Ovary (tissue), 10 donors: ENCODE measurements at places on chromosomes 13 and 19.

DNA sequence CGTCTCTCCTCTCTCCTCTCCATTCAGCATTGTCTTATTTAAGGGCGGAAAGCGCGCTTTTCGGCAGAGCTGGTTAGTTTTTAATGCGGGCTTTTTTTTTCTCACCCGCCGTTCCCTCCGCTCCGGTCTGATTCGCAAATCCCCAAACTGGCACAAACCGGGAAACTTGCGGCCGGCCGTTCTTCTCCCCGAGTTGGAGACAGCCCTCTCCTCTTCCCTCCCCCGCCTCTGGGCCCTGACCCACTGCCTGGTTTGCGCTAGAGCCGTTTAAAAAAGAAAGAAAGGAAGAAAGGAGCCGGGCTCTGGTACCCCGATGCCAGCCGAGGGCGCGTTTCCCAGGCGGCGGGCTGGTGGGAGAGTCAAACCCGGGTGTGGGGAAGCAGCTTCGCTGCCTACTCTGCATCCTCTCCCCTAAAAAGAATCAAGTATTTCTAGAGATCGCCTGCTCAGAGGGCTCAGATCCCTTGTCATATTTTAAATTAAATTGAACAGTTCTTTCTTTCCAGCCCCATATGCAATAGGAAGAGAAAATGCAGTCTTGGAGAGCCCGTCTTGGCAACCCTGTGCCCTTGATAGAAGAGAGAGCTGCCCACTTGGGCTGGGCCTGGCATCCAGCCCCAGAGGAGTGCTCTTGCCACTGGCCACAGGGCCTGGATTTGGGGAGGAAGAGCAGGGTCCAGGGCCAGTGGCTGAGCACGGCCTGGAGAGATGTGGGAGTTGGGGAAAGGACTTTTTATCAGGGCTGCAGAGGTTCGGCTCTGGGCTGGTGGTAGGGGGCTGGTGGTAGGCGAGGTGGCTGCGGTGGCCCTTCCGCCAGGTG is 19.0 kb downstream of the NFIX start:
- peak overlapping the region; percentile 89 for H3K27ac ChIP-seq
- H3K36me3 ChIP-seq: no peaks in the 10 kb centered on the region
- no peaks in the 10 kb centered on the region for H3K27me3 ChIP-seq
- peak; percentile 70 for DNase-seq
- peak overlapping the region; percentile 46 for H3K4me3 ChIP-seq

DNA sequence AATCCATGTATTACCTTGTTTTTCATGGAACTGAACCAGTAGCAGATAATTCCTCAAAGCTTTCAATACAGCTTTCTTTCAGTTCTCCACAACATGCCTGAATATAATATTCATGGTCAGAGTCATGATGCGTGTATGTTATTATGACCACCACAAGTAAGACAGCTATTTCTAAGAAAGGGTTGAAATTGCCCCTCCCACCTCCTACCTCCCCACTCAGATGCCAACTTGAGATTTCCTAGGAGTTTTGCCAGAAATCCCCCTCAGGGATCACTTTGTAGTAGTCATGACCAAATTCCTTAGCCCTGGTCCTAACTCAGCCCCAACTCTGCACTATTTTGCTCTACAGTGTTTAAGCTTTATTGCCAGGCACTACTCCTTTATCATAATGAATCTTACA is 69.9 kb upstream of the RAP2A start:
- no peak for DNase-seq
- no peak overlapping the region for H3K4me3 ChIP-seq
- no peaks in the 10 kb centered on the region for H3K4me1 ChIP-seq
- H3K27ac ChIP-seq: no peak overlapping the region
- H3K36me3 ChIP-seq: no peaks in the 10 kb centered on the region

DNA sequence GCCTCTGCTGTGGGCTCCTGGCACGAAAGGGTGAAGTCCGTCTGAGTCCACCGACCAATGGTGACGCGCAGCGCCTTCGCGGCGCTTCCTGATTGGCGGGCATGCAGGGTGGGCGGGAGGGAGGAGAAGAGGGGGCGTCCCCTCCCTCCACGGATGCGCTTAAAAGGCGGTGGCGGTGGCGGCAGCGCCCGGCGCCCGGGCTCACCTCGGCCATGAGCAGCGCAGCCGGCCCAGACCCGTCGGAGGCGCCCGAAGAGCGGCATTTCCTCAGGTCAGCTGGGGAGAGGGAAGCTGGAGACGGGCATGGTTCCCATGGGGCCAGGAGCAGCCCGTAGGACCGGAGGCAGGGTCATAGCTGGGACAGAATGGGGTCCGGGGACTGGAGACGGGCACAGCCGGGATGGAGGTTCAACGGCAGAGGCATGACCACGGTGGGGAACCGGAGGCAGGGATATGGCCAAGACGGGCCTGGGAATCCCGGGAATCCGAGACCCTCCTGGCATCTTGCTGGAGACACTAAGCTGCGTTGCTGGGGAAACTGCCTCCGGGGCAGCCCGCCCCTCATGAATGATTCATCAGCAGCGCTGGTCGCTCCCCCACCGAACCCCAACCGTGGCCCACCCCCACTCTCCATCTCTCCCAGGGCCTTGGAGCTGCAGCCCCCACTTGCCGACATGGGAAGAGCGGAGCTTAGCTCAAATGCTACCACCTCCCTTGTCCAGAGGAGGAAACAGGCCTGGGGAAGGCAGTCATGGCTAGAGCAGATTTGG is at the start of gene YJEFN3:
Gene YJEFN3, plus strand, starts transcription at position 191 of the 770 bp plus-strand sequence. Its CDS starts 22 bp downstream, at position 213.
- no peaks in the 10 kb centered on the region for H3K4me1 ChIP-seq
- DNase-seq: no peak
- H3K27ac ChIP-seq: no peak within 1 kb of the TSS
- H3K36me3 ChIP-seq: no peaks in the 10 kb centered on the region
- H3K4me3 ChIP-seq: no peak within 1 kb of the TSS
- H3K27me3 ChIP-seq: no peaks in the 10 kb centered on the region

- H3K27me3 ChIP-seq: no peaks in the 10 kb centered on the region
- no peaks in the 10 kb centered on the region for H3K36me3 ChIP-seq
- no peaks in the 10 kb centered on the region for H3K4me1 ChIP-seq
- no peak for DNase-seq
- no peak overlapping the region for H3K27ac ChIP-seq
These were observed 1725.2 kb downstream of the EFNB2 start for GRCh38 chr13:104810242-104810641.

DNA sequence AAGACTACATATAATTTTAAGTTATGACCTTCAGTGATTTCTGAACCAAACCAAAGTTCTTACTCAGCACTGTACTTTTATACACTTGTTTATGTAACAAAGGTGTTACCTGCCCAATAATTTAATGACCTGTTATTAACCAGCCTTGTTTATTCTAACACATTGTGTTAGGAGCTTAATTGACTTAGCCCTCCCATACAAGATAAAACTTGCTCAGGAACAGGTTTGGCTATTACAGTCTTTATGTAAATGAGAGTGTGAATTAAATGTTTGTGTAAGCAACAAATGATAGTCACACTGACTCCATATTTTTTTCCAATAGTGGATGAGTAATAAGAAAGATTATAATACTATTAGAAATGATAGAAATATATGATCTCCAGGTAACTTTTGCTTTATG is 51.8 kb upstream of the MYCBP2 start:
- no peaks in the 10 kb centered on the region for H3K36me3 ChIP-seq
- H3K4me3 ChIP-seq: no peak overlapping the region
- no peak overlapping the region for H3K27ac ChIP-seq
- no peaks in the 10 kb centered on the region for H3K4me1 ChIP-seq

GRCh38 chr13:19860884-19861655 is 2.4 kb downstream of the ZMYM5 start:
- peaks cover 6% of the 10 kb centered on the region for H3K4me1 ChIP-seq
- H3K27ac ChIP-seq: no peak overlapping the region
- no peaks in the 10 kb centered on the region for H3K27me3 ChIP-seq
